ENCODE measurements at places on chromosomes 11 and 22.

DNA sequence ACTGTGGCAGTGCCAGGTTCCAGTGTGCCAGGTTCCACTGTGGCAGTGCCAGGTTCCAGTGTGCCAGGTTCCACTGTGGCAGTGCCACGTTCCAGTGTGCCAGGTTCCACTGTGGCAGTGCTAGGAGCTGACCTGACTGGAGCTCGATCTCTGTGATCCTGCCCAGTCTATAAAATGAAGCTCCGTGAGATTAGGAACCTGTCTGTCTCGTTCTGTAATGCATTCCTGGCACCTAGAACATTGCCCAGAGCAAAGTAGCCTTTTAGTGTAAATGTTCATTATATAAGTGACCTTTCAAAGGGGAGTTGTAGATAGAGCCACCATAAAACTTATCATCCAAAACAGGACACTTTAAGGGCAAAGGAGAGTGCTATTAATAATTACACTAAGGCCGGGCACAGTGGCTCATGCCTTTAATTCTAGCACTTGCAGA lies 36.0 kb downstream of the ART5 start:
- no peak for DNase-seq

GRCh38 chr11:127138613-127139012 lies 138.0 kb upstream of the KIRREL3 start:
- DNase-seq, result no peak

GRCh38 chr11:127345819-127346459 lies 345.4 kb upstream of the KIRREL3 start:
- DNase-seq, result peak; percentile 12

DNA sequence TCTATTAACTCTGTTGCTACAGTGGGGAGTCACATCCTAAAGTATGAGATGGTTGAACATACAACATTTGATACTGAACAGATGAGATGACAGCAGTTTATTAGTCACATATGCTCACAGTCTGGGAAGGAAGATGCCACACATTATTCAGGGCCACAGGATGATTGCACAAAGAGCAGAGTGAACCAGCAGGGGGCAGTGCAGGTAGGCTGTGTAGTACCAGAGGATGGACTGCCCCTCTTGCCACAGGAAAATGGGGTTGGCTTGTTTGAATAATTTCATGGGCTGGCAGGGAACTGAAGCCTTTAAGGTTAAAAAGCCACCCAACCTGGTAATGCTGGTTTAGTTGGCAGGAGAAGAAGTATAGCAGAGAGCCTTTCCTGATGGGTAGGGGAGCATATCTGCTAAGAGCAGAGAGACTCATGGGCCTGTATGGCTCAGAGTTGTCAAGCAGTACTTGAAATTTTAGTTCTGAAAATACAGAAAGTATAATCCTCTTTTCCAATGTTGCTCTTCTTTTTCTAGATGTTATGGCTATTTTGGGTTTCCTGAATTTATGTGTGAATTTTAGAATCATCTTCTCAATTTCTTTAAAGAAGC lies 180.4 kb upstream of the B3GAT1 start:
- no peak for DNase-seq

DNA sequence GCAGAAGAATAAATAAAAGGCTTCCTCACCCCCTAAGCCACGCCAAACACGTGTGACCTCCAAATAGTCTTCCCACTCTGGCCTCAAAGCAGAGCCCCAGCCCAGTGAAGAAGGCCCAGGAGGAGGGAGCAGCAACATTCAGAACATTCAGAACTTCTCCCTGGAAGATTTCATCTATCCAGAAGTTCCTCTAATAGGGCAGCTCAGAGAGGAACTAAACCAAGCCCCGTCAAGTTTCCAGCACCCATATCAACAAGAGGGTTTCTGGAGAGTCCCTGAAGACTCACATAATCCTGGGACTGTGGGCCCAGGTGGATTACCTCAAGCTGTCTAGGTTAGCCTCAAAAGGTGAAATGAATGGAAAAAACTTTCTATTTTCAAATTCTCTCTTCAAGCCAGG lies 39.4 kb downstream of the PC start:
- no peak for DNase-seq

DNA sequence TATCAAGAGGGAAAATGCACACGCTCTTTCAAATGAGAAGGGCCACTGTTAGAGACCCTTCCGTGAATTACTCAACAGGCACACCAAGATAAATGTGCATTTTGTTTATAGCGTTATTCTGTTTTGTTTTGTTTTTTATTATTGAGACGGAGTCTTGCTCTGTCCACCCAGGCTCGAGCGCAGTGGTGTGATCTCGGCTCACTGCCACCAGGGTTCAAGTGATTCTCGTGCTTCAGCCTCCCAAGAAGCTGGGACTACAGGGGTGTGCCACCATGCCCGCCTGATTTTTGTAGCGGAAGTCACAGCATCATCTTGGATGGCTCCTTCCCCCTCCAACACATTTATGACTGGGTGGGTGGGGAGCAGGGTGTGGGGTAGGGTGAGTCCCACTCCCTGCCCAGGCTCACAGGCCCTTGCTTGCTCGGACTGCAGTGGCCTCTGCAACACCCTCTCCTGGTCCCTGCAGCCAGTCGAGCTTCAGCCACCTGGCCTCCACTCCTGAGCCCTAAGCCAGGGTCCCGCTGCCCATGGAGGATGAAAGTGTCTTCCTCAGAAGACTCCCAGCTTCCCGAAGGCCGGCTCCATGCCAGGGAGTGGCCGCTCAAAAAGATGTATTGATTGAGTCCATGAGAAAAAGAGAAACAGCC lies 68.0 kb downstream of the RTL6 start:
- no peak for DNase-seq

- DNase-seq, result no peak
These were observed at the start of gene CD3D for GRCh38 chr11:118342503-118343161. TSS of gene CD3D (minus strand) at chr11:118342705. CDS start at chr11:118342607, 98 bp downstream.

DNA sequence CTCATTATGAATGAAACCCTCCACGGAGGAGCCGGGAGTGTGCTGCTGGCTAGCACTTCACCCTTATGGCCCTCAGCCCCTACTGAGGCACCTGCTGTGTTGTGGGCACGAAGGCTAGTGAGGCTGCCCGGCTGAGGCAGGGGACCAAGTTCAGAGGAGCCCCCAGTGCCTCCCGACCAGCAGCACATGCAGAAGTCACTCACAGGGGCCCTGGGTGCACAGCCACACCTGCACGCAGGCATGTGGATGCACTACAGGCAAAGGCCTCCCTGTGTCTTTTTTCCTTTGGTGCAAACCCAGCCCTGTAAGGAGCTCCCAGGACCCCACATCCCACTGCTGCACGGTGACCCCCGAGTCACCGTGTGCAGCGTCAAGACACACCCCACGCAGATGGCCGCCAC lies 261.5 kb downstream of the BRD1 start:
- no peak for DNase-seq

GRCh38 chr11:98545544-98546175 lies 475.1 kb upstream of the CNTN5 start:
- DNase-seq, result no peak

- DNase-seq, result no peak
These were observed 3.6 kb downstream of the INCENP start for GRCh38 chr11:62127426-62127825.

DNA sequence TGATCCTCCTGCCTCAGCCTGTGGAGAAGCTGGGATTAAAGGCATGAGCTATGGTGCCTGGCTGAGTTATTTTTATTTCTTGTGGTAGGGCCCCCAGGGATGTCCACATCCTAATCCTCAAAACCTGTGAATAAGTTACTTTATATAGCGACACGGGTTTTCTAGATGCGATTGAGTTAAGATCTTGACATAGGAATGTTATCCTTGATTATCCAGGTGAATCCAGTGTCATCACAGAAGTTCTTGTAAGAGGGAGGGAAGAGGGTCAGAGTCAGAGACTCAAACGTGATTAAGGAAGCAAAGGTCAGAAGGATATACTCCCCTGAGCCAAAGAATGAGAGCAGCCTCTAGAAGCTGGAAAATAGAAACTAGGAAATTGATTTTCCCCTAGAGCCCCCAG lies 117.8 kb downstream of the INSC start:
- no peak for DNase-seq

GRCh38 chr11:134514354-134514951 lies 102.4 kb upstream of the B3GAT1 start:
- no peak for DNase-seq

DNA sequence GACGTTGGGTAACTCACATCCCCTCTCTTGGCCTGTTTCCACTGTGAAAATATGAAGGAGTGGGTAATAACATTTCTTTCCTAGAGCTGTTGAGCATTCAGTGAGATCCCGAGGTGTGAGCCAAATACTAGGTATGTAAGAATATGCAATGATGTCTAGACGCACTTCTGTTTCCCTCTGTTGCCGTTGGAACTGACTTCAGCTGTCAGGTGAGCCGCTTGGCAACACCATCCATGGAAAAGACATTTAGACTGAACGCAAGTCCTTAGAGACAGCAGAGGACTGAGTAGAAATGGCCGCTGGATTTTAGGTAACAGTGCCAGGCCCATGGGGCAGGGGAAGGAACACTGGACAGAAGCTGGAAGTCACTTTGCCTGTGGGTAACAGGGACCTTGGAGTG lies 29.5 kb upstream of the SHANK2 start:
- DNase-seq, result no peak

DNA sequence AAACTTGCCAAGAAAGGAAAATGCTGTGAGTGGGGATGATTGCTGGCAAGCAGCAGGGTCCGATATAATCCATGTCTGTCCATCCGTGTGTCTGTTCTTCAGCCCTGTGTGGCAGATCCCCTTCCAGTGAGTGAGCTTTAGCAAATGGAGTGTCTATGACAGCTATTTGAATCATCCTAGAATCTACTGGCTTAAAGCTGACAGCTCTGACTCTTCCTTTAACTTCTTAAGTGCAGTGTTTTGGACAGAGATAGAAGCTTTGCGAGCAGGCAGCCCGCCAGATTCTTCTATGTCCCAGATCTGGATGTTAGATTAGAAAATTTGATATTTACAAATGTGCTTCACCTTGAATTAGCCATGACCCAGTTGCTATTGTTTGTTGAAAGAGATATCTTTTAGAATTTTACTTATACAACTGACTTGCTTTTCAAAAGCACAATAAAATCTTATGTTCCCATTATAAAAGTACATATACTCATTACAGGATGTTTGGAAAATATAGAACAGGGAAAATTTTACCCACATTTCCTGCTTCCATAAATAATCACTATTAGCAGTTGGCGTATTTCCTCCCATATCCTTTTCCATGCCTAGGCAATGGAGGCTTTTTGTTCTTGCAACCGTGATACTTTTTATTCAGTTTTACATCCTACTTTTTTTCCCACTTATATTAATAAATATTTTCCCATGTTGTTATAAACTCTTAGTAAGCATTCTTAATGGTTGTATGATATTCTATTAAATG lies 124.5 kb downstream of the COMMD9 start:
- no peak for DNase-seq

DNA sequence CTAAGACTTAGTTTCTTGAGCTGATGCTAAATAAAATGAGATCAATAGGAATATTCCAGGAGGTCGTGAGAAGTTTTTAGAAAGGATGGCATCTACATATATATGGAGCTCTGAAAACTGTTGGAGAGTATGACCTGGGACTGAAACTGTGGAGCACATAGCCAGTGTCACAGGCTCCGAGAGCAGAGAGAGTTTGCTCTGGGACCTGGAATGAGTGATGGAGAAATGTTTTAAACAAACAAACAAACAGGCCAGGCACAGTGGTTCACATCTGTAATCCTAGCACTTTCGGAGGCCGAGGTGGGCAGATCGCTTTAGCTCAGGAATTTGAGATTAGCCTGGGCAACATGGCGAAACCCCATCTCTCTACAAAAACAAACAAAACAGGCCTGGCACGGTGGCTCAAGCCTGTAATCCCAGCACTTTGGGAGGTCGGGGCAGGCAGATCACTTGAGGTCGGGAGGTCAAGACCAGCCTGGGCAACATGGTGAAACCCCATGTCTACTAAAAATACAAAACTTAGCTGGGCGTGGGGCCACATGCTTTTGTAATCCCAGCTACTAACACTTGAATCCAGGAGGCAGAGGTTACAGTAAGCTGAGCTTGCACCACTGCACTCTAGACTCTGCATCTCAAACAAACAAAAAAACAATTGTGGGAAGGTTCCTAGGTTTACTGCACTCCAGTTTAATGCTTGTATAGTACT lies 67.1 kb downstream of the SLC35F2 start:
- no peak for DNase-seq

DNA sequence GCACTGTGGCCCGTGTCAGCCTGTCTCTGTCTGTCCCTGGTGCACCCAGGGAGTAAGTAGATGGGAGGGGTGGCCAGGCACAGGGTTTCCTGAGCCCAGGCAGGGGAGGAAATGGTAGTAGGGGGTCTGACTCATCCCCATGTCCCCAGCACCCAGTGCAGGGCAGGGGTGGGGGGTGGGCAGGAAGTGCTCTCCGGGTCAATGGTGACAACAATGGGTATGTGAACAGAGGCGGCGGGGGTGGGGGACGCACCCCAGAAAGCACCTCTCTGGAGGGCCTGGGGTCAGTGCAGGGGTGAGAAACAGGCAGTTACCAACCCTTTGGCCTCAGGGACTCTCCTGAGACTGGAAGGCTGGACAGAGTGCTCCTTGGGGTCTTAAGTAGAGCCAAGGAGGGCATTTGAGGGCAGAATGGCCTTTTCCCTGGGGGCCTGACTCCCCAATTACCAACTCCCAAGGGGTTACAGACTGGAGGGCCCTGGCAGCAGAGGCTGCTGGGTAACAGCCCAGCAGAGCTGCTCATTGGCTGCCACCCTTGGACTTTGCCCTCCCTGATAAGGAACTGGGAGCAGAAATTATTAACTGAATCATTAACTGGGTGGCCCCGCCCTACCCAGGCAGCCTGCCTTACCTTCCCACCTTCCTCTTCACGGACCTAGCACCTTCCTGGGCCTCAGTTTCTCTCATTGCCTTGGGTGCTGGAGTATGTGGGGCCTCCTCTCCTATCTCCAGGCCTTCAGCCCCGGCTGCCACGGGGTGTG lies 4.2 kb downstream of the MYRF start:
- no peak for DNase-seq

GRCh38 chr11:67113231-67113721 lies 5.8 kb upstream of the KDM2A start:
- no peak for DNase-seq

GRCh38 chr11:10412266-10412665 lies 42.8 kb upstream of the AMPD3 start:
- DNase-seq, result no peak

GRCh38 chr22:17370766-17371432 lies 1.6 kb downstream of the CECR2 start:
- DNase-seq, result no peak

DNA sequence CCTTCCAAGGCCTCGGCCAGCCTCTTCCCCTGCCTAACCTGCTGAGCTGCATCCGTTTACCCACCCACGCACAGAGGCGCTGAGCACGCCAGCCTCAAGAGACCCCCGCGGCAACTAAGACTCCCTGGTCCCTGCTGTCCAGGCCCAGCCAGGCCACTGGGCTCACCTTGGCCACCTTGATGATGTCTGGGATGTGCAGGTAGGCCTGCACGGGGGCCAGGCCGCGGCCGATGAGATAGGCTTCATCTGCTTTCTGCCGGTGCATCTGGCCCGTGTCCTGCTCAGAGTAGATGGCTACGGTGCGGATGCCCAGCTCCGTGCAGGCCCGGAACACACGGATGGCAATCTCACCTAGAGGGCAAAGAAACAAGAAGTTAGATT lies 14.6 kb downstream of the LRFN4 start:
- DNase-seq, result no peak

GRCh38 chr11:44557464-44557863 lies 8.0 kb upstream of the CD82 start:
- no peak for DNase-seq

GRCh38 chr11:94774345-94774744 lies 6.2 kb downstream of the AMOTL1 start:
- no peak for DNase-seq

Data from NCI-H510A (cell line).